ENCODE measurements at places on chromosomes 12 and 14.

GRCh38 chr14:89598548-89599186 is 181.6 kb upstream of the FOXN3 start:
- no peak for DNase-seq

GRCh38 chr12:130119241-130119861 is 42.9 kb upstream of the FZD10 start:
- no peak for DNase-seq

GRCh38 chr14:55188686-55189295 is 2.6 kb downstream of the DLGAP5 start:
- DNase-seq = no peak

DNA sequence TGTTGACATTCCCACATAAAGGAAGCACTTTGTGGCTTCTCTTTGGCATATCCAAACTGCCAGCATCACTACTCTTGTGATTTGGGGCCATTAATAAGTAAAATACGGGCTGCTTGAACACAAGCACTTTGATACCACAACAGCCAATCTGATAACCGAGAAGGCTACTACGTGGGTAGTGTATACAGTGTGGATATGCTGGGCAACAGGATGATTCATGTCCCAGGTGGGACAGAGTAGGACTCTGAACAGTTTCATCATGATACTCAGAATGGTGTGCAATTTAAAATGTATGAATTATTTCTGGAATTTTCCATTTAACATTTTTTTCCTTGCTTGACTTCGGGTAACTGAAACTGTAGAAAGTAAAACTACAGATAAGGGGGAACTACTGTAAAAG is 225.0 kb upstream of the DDHD1 start:
- DNase-seq = no peak
